Activated CD8-positive, alpha-beta memory T cell treated with anti-CD3 and anti-CD28 coated beads for 1 hour (primary cell): ENCODE measurements at places on chromosomes 7 and 10.

DNA sequence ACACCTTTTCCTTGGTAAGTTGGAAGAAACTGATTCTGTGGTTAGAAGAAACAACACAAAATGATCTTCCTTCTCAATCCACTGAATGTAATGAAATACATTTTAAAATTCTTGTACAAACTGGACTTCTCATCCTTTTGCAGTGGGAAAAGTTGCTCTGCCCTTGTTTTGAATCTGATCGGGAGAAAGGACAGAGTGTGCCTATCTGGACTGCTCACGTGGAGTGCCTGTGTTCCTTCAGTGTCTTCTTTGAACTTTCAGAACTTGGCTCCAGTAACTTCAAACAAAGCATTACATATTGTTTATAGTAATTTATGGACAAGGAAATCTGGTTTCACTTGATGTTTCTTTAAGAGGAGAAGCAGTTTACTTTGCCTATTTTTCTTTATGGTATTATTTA is 17.1 kb downstream of the SLC26A3 start:
- DNase-seq, result no peak

DNA sequence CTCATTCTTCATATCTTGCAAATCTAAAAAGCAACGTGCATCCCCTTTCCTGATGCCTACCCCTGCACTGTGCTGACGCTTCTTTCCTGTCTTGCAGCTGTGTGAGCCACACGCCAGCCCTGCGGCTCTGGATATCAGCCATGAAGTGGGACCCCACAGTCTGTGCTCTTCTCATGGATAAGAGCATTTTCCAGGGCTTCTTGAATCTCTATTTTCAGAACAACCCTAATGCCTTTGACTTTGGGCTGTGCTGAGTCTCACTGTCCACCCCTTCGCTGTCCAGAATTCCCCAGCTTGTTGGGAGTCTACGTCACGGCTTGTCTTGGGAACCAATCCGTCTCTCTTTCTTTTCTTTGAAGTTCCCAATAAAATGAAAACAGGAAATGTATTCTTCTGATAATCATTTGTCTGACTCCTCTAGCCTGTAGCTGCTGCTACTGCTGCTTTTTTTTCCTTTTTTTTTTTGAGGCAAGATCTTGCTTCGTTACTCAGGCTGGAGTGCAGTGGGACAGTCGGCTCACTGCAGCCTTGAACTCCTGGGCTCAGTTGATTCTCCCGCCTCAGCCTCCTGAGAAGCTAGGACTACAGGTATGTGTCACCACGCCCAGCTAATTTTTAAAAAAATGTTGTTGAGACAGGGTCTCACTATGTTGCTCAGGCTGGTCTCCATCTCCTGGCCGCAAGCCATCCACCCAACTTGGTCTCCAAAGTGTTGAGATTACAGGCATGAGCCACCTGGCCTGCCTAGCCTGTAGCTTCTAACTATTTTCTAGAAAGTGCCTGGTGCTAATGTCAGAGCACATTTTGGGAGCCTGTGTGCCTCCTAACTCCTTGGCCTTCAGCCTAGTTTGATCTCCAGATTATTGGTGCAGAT is 30.3 kb downstream of the GSTO2 start:
- DNase-seq, result no peak

DNA sequence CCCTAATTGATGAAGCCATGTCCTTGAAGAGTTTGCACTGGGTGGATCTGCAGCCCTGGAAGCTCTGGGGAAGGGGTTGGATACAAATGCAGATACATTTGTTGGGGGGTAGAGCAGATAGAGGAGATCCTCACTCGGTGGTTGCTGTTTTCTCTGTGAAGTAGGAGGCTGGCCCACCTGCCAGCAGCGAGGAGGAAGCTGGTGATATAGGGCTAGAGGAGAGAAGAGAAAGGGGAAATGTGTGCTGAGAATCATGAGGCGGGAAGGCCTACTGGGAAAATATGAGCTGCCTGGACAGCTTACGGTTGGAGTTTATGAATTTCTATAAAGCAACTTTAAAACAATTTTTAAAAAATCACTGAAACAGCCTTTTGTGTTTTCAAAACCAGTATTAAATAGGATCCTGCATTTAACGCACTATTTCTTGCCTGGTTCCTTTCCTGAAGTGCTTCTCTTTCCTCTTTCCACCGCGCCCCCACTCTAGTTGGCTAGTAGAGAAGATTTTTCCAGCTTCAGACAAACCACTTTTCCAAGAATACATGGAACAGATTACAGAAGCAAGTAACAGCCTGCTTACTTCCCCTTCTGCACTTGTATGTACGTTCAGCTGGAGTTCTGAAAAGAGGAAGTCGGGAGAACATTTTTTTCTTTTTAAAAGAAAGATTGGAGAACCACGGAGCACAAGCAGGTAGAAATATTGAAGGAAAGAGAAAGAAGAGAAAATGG is 100.6 kb upstream of the GLCCI1 start:
- DNase-seq, result no peak

- no peak for DNase-seq
These were observed 431.8 kb upstream of the FZD8 start for GRCh38 chr10:36073796-36074345.

DNA sequence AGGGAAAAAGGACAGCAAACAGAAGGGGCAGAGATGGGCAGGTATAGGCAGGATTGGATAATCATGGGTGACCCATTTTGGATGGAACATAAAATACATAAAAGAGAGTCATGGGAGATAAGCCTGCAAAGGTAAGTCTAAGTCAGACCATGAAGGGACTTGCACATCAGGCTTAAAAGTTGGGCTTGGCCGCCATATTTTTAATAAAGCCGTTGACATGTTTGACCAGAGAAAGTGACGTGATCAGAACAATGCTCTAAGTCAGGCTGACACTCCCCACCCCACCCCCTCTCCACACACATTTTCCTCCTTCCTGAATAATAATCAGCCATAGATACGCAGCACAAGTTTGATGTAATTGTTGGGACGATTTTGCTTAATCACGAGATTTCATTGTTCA is 54.0 kb downstream of the MRPL32 start:
- DNase-seq, result no peak

DNA sequence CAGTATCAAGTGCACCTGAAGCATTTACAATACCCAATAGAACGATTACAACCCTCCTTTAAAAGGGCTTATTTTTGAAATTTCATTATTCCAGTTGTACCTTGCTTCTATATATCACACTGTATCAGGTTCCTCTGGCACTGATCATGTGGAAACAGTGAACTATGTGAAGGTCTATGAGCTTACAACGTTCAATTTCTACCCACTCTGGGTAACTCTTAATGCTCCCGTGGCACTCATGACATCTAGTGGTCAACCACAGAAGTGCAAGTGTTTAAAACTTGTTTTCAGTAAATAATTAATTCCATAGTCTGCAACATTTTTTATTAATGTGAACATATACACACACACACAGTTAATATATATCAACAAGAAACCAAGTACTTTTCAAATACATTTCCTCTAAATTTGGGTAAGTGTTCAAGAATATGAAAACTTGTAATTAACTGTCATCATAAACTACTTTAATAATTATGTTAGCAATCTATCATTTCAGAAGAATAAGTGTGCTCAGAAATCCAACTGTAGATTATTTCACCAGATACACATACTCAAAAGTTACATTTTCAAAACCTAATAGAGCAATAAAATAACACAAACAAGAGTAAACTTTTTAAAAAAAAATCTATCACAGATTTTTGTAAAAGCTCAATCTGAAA is 61.0 kb downstream of the MPP7 start:
- DNase-seq, result peak; percentile 4

- DNase-seq, result no peak
These were observed 45.8 kb downstream of the PRR15 start for GRCh38 chr7:29609162-29610037.

GRCh38 chr7:101869901-101870290 is 52.5 kb downstream of the CUX1 start:
- DNase-seq, result no peak

DNA sequence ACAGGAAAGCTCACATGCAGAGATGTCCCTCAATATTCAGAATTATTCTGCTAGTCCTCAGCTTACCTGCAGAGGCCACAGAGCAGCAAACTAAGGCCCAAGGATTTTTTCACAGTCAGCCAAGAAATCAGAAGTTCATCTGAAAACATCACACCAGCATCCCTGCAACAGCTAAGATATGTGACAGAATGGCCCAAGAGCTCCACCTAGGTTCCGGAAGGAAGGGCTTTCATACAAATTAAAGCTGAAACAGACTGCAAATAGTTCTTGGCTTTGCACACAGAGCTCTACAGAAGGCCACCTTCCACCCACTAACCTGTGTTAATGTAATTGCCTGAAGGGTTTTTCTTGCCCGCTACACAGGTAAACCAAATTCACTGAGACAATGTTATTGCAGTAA is 438.8 kb upstream of the C7orf33 start:
- no peak for DNase-seq

DNA sequence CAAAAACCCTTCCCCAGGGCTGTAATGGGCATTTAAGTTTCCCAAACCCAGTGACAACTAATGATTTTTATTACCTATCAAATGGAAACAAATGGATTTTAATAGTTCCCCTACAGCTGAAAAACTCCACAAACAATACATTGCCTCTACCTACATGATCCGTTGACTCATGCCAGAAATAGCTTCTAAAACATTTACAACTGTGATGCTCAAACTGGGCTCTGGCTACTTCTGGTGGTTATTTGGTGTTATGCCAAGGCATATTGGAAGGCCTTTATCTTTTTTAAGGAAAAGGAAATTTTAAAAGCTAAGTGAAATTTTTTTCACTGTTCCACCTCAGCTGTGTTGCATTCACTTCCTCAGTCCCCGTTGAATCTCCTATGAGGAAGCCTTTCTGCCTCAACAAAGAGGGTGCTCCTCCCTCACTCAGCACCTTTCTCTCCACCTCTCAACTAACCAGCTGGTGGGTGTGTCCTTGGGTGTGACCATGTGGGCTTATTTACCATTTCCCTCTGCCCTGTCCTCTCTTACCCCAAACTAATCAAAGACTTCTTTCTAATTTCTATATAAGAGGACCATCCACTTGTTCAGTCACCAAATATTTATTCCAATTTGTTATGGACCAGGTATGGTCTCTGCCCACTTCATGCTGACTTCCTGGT is 82.9 kb downstream of the PRTFDC1 start:
- no peak for DNase-seq

DNA sequence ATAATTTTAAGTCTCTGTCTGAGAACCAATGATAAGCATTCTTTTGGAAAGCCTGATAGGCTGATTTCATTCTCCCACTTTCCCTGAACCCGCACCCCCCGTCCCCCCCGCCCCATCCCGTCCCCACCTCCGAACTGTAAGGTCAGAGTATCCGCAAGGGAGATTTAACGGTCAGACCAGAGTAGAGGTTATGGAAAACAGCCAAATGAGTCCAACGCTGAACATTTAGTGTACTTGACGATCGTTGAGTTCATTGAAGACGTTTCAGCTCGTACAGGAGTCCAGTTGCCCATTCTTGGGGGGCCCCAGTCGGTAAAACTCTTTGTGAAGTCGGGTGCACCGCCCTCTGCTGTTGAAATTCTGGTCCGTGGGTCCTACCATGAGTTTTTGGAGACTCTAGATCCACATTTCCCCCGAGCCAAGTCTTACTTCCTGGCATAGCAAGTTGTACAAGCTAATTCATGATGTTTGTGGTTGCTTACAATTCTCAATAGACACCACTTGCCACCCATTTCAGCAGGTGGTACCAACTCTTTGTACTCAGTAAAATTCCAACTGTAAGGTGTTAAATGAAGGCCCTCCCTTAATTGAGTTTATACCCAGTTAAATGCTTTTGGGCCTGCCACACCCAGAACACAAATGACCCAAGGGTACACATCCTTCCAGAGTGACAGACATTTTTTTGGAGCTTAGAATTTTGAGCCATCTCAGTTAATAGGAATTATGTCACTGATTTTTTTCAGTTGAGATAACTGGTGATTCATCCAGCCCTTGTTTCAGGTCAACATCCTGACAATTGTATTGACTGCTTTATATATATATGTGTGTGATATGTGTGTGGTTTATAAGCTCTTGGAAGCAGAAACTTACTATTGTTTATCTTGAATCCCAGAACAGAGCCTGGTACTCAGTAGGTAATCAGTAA is 1.2 kb downstream of the MARCHF5 start:
- no peak for DNase-seq

DNA sequence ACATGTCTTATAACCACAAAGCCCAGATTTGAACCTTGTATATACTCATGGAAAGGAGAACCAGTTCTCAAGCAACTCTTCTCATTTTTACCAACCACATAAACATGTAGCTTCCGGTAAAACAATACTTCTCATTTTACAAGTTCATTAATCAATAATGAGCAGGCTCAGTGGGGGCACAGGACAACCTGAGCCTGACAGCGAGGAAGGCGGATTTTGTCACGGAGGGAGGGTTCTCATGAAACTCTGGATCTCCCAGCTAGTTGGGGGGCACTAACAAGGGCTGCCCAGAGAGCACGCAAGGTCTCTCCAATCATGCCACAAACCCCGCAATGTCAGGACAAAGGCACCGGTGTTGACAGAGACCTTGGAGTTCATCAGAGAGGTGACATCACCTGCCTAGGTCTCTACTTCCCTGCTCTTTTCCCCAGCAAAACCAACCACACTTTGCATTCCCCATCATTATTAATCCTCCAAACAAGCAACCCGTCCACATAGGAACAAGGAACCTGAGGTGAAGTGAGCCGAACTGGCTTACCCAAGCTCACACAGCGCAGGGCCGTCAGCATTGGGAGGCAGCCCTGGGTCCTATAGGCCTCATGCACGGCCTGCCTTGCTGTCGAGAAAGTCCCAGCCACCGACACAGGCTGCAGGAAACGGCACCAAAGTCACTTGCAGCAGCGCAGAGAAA is 192.1 kb upstream of the KLF14 start:
- no peak for DNase-seq

DNA sequence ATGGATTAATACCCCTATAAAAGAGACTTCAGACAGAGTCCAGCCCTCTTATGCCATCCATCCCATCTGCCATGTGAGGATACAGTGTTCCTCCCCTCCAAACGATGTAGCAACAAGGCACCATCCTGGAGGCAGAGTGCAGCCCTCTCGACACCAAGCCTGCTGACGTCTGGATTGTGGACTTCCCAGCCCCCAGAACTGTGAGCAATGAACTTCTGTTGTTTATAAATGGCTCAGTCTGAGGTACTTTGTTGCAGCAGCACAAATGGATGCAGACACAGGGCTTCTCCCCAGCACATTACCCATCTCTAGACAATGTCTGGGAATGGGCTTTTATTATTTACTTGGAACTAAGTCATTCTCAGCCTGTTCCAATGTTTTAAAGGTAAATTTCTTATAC is 195.6 kb downstream of the WDR37 start:
- DNase-seq, result no peak

DNA sequence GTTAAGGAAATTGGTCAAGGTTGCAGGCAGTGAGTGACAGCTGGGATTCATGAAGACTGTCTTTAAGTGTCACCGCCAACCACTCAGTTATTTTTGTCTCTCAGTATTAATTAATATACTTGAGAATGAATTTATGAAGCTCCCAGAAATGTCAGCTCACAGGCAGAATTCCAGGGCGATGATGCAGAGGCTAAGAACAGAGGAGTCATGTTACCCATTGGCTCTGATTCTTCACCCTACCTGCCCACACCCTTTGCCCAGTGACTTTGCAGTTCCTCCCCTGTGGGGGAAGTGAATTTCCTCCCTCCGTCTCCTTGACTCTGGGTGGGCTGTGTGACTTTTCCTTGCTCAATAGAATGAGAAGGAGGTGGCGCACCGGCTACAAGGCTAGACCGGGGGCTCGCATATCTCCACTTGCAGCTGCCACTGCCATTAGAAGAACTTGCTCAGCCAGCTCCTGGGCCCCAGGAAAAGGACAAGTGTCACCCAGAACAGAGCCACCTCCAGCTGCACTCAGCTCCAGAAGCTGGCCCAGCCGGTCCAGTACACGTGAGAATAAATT is 157.1 kb upstream of the PRKCQ start:
- no peak for DNase-seq
